ENCODE measurements at places on chromosomes 12 and 14.

GRCh38 chr12:1313906-1314305, 280.5 kb downstream of the FBXL14 start:
- no peak for DNase-seq

GRCh38 chr12:91215940-91216454, 33.4 kb upstream of the DCN start:
- DNase-seq, result no peak

DNA sequence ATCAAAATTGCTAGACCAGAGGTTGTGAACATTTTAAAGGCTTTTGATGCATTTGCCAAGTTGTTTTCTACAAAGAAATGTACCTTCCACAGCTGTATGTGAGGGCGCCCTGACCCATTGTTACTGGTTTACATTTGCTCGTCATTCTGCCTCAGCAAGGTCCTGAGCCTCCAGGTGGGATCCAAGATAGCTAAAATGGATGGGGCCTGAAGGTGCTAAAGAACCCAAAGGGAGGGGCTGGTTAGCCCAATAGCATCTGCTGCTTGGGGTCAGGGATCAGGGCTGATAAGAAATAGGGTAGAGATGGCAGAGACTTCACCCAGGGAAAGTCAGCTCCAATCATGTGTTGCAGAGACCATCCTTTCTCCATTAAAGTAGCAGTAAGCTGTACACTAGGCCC, 43.1 kb downstream of the GALNT16 start:
- DNase-seq, result no peak

DNA sequence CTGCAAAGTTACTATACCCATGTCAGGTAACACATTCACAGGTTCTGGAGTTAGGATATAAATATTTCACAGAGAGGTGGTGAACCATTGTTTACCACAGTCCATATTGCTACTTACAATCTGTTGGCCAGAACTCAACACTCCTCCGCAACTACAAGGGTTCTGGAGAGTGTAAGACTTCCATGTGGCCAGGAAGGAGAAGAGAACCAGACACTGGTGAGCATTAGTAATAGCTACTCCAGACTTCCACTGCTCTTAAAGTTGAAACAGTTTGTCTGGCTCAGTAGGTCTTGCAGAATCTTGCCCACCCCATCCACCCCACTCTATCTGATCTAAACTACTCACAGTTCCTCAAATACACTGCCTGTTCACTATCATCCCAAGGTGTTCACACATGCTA, 369.6 kb downstream of the DUSP6 start:
- DNase-seq, result no peak

DNA sequence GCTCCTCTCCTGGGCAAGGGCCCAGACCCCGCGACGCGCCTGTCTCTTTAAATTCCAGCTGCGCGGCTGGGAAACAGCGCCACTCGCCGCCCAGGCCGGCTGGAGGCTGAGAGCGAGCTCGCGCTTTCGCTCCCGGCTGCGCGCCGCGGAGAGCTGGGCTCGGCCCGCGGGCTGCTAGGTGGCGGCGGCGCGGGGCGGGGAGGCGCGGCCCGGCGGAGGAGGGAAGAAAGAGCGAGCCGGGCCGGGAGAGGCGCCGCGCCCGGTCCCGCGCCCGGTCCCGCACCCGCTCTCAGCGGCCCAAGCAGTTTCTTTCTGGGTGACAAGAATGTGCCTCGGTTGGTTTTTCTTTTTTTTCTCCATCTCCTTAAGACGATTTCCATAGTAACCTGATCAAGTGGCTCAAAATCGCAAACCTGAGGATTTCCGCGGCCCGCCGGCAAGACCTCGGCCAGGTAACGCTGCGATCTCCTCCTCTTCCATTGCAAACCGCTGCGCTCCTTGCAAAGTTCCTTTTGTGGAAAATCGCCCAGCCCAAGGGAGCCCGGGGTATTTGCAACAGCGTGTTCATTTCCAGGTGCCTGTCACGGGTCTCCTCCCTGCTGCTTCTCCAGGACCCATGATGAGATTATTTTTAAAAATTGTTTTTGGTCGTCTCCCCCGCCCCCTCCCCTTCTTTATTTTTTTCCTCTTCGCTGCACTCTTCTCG, 259.5 kb upstream of the E2F7 start:
- DNase-seq, result peak; percentile 80

- no peak for DNase-seq
Observed at GRCh38 chr14:72060460-72060859, 128.2 kb downstream of the RGS6 start.

- no peak for DNase-seq
Observed at GRCh38 chr14:68333262-68333661, 459.6 kb downstream of the ZFP36L1 start.

DNA sequence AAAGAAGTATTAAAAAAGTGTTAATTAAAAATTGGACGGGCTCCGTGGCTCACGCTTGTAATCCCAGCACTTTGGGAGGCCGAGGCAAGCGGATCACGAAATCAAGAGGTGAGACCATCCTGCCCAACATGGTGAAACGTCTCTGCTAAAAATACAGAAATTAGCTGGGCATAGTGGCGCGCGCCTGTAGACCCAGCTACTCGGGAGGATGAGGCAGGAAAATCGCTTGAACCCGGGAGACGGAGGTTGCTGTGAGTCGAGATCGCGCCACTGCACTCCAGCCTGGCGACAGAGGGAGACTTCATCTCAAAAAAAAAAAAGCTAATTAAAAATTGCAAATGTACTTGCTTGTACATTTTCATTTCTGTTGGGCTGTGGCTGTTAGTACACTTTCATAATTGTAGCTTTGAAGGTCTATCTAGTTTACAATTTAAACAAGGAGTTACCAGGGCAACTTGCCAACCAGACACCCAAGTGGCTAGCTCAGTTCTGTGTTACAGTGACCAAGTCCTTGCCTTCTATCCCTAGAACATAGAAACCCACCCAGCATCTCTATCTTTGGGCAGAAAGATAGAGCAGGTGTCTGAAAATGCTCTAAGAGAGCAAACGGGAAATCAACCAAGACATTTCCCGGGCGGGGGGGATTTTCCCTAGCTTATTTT, 1.2 kb downstream of the COA8 start:
- DNase-seq, result peak; percentile 64

- no peak for DNase-seq
Observed at GRCh38 chr12:61220337-61220736, 1039.9 kb upstream of the USP15 start.

GRCh38 chr12:68447797-68448260, 115.7 kb upstream of the MDM1 start:
- no peak for DNase-seq

DNA sequence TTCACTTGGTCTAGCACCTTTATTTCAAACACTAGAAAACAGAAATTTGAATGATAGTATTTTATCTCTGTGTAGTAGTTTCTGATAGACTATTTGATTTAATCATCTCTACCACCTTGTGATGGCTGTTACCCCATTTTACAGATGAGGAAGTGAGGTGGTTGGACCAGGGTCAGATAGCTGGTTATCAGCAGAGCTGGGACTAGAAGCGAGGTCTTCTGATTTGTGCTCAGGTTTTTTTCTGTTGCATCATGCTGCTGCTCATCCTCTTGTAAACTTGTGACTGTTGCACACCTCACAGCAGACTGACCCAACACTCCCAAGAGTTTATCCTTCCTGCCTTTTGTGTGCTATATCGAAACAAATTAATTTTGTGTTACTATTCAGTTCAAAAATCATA, 10.1 kb upstream of the MANSC4 start:
- no peak for DNase-seq

DNA sequence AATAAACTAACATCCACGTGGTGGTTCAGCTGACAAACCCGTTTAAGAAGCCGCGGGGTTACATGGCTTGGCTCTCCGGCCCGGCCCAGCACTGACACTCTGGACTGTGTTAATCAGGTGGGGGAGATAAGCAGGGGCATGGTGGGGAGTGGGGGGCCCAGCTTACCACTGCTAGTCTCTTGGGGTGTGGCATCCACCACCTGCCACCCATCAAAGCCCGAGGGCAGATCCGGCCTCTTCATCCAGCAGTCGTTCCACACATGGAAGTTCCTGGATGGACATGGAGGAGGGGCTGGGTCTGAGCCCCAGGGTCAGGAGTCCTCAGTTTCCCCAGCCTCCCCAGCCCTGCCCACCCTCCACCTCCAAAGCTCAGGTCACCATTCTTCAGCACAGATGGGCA, 4.9 kb downstream of the TGM1 start:
- peak; percentile 51 for DNase-seq

- DNase-seq, result no peak
Observed at GRCh38 chr14:35043046-35043445, 3.0 kb upstream of the FAM177A1 start.

DNA sequence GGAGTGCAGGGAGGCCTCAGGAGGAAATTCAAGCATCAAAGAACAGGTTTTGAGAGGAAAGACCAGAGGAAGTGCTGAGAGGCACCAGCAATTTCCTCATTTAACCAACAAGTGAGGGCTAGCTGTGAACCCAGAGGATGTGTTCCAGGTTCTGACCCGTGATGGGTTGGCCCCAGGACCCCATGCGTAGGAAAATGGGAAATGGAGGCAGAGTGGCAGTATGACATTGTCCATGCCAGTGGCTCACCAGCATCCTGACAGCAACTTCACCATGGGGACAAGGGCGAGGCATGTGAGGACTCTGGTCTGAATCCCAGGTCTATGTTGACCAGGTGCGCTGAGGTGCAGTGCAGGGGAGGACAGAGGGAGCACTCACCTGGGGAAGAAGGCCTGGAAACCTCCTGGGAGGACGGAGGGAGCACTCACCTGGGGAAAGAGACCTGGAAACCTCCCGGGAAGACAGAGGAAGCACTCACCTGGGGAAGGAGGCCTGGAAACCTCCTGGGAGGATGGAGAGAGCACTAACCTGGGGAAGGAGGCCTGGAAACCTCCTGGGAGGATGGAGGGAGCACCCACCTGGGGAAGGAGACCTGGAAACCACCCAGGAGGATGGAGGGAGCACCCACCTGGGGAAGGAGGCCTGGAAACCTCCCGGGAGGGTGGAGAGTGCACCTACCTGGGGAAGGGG, 6.7 kb upstream of the CACNA2D4 start:
- peak; percentile 70 for DNase-seq

DNA sequence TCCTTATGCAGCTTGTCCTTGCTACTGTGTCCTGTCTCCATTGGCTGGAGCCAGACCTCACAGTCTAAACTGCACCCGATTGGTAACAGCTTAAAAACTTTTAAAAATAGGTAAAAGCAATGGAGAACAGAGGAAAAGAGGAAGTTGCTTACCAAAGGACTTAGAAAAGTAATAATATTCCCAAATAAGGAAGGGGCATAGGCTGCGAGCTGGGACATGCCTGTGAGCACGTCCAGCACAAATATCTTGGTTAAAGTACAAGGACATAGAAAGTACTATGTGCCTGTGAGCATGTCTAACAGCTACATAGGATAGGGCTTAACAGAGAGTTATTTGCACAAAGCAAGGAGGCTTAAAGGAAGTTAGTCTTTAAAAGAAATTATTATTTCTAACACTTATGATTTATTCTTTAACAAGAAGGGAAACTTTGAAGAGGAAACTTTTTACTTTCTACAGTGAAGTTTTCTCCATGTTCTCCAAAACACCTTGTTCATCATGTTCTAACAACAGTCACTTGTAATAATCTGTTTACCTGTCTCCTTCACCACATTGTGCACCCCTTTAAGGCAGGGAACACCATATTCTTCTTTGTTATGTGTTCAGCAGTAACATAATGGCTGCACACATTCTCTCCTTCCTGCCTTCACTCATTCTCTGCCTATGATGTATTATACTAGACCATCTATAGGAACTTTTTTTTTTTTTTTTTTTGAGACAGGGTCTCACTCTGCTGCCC, 9.8 kb upstream of the UBE2N start:
- DNase-seq, result no peak

DNA sequence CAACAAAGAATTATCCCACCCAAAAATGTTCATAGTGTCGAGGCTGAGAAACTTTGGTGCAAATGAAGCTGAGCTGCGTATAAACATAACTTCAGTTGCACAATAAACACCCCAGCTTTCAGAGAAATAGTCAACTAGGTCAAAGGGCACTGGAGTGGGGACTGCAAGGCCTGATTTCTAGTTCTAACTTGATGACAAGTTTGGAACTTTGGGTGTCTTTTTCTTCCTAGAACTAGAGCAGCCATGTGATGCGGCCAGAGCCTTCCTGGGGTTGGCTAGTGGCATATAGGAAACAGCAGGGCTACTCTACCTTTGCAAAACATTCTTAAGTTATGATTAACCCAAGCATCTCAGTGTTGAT, 298.4 kb upstream of the AMIGO2 start:
- no peak for DNase-seq

- DNase-seq, result no peak
Observed at GRCh38 chr12:64332296-64332695, 58.3 kb downstream of the C12orf56 start.

GRCh38 chr12:119383206-119383605, 48.7 kb downstream of the CCDC60 start:
- DNase-seq, result no peak

GRCh38 chr14:48537600-48537999, 862.2 kb upstream of the MDGA2 start:
- DNase-seq, result no peak
